ENCODE measurements at places on chromosomes 7 and 10. TPM values are rescaled to one million over a fixed set of nuclear protein-coding genes. Genes with fewer than 3 reads are reported as not detected.

The FEZF1 gene
- polyA plus RNA-seq, result not detected

The FBXO24 gene
- polyA plus RNA-seq, result 1.9 TPM

The TAS2R16 gene
- not detected for polyA plus RNA-seq

The TMEM270 gene
- polyA plus RNA-seq, result not detected

The ELMO1 gene
- polyA plus RNA-seq, result 20.6 TPM

The ADIRF gene
- 84.9 TPM for polyA plus RNA-seq

The CYP2C19 gene
- polyA plus RNA-seq, result 0.07 TPM

- H3K4me3 ChIP-seq, result no peak overlapping the region
- H3K36me3 ChIP-seq, result no peaks in the 10 kb centered on the region
- DNase-seq, result no peak
Observed at GRCh38 chr7:55475855-55476803, 96.2 kb downstream of the VOPP1 start.

- no peak overlapping the region for H3K27ac ChIP-seq
- no peaks in the 10 kb centered on the region for H3K4me1 ChIP-seq
- DNase-seq, result no peak
- no peaks in the 10 kb centered on the region for H3K27me3 ChIP-seq
Observed at GRCh38 chr10:18540195-18540594, 111.2 kb downstream of the NSUN6 start.

GRCh38 chr10:119395280-119396007, 147.1 kb downstream of the RGS10 start:
- no peak for DNase-seq
- H3K36me3 ChIP-seq, result no peaks in the 10 kb centered on the region
- H3K27me3 ChIP-seq, result no peaks in the 10 kb centered on the region

- peaks cover 20% of the 10 kb centered on the region for H3K4me1 ChIP-seq
- no peaks in the 10 kb centered on the region for H3K27me3 ChIP-seq
- H3K4me3 ChIP-seq, result no peak overlapping the region
- DNase-seq, result no peak
Observed at GRCh38 chr10:114665406-114665805, 7.3 kb upstream of the ABLIM1 start.

DNA sequence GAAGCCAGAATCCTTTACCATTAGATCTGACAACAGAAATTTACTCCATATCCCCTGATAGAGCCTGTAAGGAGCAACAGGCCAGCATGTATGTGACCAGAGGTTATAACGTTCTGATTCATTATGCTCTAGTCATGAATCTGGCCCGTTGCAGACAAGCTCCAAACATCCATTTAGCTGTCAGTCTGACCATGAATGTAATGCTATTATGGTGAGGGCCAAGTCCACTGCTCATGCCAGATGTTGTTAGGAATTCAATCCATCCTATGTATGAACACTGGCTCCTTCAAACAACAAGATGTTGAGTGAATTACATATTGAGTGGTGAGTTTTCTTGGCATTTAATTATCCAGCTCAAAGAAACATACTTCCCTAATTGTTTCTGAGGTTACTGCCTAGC, 610.1 kb upstream of the ANKRD30A start:
- DNase-seq, result no peak
- no peak overlapping the region for H3K4me3 ChIP-seq
- H3K27me3 ChIP-seq, result no peaks in the 10 kb centered on the region
- H3K4me1 ChIP-seq, result no peaks in the 10 kb centered on the region
